ENCODE measurements at places on chromosomes 4 and X. TPM values are rescaled to one million over a fixed set of nuclear protein-coding genes. Genes with fewer than 3 reads are reported as not detected.

DNA sequence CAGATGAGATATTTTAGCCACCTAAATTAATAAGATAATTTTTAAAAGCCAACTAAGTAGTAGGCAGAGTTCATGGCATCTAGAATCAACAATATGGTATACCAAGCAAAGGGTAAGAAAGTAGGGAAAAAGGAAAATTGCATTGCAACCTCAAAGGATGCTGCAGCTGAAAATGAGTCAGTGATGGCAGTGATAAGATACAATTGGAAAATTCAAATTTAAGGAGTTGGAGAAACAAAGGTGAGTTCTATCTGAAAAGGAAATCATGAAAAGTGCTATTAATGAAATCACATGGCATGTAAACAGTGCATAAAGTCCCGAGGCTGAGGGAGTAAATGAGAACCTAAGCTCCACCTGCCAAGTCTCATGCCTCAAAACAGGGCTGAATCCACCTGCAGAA lies 33.9 kb downstream of the SHROOM4 start:
- DNase-seq: no peak

DNA sequence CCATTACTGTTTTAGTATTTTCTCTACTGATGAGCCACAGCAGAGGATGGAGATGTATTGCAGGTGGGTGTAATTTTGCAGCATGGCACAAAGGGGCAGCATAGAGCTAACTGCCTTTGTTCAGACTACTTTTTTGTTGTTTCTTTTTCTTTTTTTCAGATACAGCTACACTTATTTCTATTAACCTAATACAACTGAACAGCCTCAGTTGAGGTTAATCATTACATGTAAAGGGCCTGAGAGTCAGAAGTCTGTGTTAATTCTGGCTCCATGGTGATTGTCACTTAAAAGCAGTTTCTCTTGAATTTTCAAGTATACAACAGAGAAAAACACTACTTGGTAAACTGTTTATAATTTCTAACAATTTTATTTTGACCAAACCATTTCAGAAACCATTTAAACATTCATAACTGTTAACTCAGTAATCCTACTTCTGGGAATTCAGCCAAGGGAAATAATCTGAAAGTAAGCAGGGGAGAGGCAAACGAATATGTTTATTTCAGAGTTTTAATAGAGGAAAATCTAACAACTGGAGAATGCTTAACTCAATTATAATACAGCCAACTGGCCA lies 13.9 kb upstream of the PPEF2 start:
- peak; percentile 43 for DNase-seq

- no peak for DNase-seq
Measured at GRCh38 chr4:128751354-128751753, 58.1 kb upstream of the JADE1 start.

DNA sequence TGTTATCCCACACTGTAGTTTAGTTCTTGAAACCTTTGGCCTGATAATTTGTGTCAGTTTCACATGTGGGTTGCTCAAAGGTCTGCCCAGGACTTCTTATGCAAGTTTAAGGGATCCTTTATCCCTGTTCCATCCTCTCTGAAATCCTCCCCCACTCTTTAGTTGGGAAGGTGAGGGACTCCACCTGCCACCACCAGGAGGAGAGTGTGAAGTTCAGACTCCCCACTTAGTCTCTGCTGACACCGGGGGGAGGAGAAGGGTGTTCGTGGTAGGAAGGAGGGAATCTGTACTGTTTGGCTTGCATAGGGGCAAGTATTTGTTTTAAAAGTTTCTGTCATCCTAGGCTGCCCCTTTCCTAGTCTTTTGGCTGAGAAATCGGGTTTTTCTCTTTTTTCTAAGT lies 211.8 kb downstream of the PPP4R3C start:
- DNase-seq: no peak

DNA sequence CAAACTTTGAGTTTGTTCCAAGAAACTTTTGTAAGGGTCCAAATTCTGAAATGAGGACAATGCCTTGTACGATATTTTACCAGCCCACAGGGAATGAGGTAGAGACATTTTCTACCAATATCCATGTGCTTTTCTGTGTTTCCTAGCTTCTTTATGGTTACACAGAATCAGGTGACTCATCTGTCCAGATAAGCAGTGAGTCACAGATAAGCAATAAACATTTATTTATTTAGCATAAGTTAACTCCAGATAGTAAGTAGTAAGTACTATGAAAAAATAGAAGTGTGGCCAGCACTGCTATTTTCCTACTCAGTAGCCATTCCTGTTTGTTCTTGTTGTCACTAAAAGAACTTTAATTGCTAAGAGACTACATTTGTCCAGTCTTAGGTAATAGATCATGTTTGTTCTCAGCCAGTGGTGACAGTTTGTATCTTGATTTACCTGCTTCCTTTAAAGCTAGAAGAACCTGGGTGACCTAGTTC lies 7.4 kb downstream of the AFF1 start:
- no peak for DNase-seq

DNA sequence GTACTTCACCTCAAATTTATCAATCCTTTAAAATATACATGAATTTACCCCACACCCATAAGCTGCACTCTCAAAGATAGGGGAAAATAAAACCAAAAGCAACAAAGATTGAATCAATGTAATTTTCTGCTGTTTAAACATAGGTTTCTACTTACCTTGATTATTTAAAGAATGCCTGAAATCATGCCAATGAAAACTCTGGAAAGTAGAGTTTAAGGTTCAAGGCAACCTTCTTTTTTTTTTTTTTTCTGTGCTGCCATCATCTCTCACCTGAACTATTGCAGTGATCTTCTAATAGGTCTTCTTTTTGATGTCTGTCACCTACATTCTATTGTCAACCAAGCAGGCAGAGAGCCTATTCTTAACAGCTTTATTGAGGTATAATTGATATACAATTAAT lies 682.1 kb downstream of the IL1RAPL1 start:
- DNase-seq: no peak

DNA sequence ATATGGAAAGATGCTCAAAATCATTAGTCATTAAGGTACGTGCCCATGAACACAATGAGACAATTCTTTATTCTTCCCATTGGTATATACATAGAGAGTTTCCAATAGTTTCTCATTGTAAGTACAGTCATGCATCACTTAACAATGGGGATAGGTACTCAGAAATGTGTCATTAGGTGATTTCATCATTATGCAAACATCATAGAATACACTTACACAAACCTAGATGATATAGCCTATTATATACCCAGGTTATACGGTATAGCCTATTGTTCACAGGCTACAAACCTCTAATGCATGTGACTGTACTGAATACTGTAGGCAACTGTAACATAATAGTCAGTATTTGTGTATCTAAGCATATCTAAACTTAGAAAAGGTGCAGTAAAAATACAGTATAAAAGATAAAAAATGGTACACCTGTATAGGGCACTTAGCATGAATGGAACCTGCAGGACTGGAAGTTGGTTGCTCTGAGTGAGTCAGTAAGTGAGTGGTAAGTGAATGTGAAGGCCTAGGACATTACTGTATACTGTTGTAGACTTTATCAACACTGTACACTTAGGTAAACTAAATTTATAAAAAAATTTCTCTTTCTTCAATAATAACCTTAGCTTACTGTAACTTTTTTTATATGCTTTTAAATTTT lies 49.6 kb downstream of the KLHL13 start:
- DNase-seq: no peak

Gene PAK3
- 0.64 TPM for total RNA-seq

DNA sequence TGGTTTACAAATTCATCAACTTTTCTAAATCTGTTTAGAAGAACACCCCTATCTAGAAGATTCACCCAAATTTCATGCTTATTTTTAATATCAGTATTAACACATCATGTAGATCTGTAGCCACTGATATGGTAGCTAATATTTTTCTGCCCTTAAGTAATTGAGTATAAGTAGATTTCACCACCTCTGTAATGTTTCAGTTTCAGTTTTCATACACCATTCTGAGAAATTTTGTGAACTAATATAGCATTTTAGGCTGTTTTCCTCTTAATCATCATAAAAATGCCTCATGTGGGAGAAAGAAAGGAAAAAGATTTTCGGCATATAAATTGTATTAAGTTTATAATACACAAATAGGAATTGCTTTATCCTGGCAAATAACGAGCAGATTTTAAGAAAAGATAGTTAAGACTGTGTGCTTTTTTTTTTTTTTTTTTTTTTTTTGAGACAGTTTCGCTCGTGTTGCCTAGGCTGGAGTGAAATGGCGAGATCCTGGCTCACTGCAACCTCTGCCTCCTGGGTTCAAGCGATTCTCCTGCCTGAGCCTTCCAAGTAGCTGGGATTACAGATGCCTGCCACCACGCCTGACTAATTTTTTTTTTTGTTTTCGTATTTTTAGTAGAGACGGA lies 21.4 kb upstream of the RBPJ start:
- DNase-seq: no peak

Gene MTNR1A
- total RNA-seq: not detected

GRCh38 chrX:35340465-35340864 lies 397.9 kb downstream of the FAM47B start:
- no peak for DNase-seq

Gene RPGR
- total RNA-seq: 6.5 TPM

GRCh38 chr4:3877236-3877635 lies 111.1 kb downstream of the ADRA2C start:
- no peak for DNase-seq

Gene PLRG1
- total RNA-seq: 113 TPM

DNA sequence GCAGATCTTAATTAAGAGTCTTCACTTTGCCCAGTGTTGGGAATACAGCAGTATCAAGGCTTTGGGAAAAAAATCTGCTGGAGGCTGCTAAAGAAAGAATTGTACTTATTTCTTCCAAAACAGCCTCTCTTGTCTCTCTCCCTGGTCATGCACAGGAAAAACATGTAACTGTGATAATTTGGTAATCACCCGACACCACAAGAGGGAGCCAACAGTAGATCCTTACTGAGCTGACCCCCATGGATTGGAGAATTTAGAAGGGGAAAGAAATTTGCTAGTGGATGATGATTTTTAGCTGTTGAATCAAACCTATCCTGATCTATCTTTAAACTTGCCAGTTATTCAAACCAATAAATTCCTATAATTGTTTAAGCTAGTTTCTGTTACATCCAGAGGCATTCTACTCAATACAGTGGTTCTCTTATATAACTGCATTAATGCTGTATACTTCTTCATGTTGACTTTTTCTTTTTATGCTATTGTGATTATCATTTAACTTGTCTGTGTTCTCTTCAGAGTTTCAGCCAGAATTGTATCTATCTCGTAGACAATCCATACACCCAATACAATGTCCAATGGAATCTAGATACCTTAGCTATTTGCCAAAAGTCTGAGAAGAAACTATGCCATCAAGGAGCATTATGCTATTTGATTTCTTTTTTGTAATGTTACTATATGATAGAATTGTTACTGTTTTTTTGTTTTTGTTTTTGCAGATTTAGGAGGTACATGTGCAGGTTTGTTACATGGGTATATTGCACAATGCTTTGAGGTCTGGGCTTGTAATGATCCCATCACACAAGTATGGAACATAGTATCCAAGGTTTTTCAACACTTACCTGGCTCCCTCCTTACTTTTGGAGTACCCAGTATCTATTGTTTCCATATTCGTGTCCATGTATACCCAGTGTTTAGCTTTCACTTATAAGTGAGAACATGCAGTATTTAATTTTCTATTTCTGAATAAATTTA lies 31.3 kb upstream of the ARHGEF38 start:
- DNase-seq: peak; percentile 38

DNA sequence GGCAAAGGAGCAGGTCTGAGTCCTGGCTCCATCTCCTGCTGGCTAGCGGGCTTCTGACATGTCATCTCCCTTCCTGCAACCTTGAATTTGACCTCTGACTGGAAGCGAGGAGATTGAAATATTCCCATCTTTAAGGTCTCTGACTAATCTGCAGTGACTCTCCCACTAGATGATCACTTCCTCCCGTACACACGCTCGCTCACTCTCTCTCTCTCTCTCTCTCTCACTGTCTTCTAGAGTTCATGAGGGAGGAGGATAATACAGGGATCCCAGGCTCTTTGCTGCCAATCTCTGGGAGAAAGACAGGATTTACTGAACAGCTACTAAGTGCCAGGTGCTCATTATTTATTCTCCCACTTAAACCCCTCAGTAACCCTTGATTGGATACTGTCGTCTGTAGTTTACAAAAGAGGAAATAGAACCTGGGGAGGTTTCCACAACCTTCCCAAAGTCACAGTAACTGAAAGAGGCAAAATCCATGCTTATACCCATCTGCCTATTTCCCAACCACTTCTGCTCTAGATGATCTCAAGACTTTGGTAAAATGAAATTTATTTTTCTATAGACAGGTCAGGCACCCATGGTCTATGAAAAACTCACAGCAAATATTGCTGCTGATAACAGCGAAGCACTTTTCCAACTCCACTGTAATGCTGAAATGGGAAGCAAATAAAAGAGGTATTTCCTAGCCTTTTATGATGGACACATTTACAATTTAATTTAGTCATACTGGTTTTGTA lies 193.5 kb upstream of the C1QTNF7 start:
- DNase-seq: peak; percentile 40

GRCh38 chr4:119666653-119667091 lies 38.1 kb upstream of the PDE5A start:
- no peak for DNase-seq

- DNase-seq: no peak
Measured at GRCh38 chr4:59369229-59369628, 1830.9 kb upstream of the ADGRL3 start.

Gene HAND2
- not detected for total RNA-seq

GRCh38 chr4:67333664-67334063 lies 211.6 kb downstream of the CENPC start:
- DNase-seq: no peak

DNA sequence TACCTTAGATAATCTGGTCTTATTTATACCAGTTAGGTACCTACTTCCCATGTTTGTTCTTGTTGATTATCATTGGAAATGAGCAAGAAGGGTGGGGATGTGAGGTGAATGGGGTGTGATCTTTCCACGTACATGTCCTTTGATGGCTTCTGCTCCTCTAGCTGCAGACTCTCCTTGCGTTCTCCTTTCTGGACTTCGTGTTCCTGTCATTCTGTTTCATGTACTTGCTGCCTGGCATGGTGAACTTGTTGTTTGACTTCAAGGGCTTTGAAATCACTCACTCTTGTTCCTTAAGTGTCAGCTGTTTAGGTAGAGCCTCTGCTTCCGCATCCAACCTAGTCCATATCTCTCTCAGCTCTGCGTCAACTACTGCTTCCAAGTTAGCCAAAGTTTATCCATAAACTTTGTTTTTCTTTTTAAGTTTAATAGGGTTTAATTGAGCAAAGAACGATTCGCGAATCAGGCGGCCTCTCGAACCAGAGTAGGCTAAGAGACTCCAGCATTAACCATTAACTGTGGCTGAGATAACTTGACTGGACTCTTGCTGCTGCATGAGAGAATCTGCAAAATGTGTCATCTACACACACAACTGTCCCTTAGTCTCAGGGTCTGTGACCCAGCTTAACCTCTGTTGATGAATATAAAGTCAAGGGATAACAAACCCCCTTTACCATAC lies 42.8 kb downstream of the FHL1 start:
- no peak for DNase-seq

GRCh38 chr4:144910723-144911122 lies 187.3 kb downstream of the ANAPC10 start:
- DNase-seq: no peak

All from activated naive CD4-positive, alpha-beta T cell treated with anti-CD3 and anti-CD28 coated beads for 36 hours (primary cell).